ENCODE measurements at places on chromosomes 7 and 10.
A peak's percentile ranks its signal among the peaks of the same experiment; 100 is the strongest.

DNA sequence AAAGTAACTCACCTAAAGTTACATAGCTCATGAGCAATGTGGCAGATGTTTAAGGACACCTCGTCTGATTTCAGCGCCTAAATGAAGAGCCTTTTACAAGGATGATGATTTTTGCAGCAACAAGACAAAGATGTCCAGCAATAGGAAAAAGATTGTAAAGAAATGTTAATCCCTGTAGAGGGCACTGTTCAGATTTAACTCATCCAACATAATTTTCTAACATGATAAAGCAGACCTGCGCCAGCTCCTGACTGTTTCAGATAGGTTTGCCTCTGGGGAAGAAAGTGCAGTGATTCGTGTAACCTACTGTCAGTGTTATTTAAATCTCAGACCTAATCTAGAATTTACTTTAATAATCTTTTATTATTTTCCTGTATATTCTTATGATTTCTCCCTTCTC is 595.2 kb downstream of the AUTS2 start:
- H3K4me3 ChIP-seq: no peak overlapping the region
- H3K27ac ChIP-seq: no peak overlapping the region
- DNase-seq: no peak
- H3K36me3 ChIP-seq: no peaks in the 10 kb centered on the region
- H3K27me3 ChIP-seq: no peaks in the 10 kb centered on the region

DNA sequence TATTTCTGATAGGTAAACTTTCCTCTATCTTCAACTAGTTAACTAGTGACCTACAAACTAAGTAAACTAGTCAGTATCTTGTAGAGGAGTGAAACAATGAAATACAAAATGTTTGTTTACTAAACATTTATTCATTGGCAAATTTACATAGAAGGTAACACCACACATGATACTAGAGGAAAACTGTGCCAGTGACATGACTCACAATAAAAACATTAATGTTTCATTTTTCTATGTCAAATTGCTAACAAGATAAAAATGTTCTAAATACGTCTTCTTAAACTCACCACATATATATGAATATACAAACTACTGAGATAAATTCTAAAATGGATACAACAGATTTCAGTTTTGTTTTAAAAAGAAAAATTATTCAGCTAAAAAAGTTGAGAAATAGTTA is 471.3 kb downstream of the PARD3 start:
- DNase-seq: no peak
- H3K4me1 ChIP-seq: no peaks in the 10 kb centered on the region
- H3K4me3 ChIP-seq: no peak overlapping the region
- H3K27ac ChIP-seq: no peak overlapping the region

- H3K4me3 ChIP-seq: no peak overlapping the region
- H3K4me1 ChIP-seq: no peaks in the 10 kb centered on the region
- no peaks in the 10 kb centered on the region for H3K27me3 ChIP-seq
- H3K36me3 ChIP-seq: no peaks in the 10 kb centered on the region
These were observed 51.9 kb downstream of the GNAT3 start for GRCh38 chr7:80459776-80460510.

DNA sequence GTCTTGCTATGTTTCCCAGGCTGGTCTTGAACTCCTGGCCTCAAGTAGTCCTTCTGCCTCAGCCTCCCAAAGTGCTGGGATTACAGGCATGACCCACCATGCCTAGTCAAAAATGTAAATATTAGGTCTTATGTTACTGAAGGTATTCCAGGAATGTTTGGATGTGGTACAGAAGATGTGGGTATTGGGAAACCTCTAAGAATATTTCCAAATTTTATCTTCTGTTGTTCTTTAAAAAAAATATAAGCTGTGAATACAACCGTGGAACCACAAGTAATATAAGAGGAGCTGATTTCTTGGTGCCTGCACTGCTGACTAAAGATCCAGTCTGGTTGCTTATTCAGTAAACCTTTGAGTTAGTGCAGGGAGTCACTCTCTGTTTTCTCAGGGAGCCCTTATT is 178.3 kb downstream of the AUTS2 start:
- no peak overlapping the region for H3K27ac ChIP-seq
- H3K27me3 ChIP-seq: no peaks in the 10 kb centered on the region
- no peak for DNase-seq
- H3K4me1 ChIP-seq: no peaks in the 10 kb centered on the region

- H3K27me3 ChIP-seq: no peaks in the 10 kb centered on the region
- H3K4me3 ChIP-seq: peak overlapping the region; percentile 69
- H3K36me3 ChIP-seq: no peaks in the 10 kb centered on the region
- peak; percentile 82 for DNase-seq
- peak overlapping the region; percentile 33 for H3K27ac ChIP-seq
These were observed 32.8 kb upstream of the SFTPD start for GRCh38 chr10:79981450-79982361.

GRCh38 chr7:18087026-18087686 is 59.5 kb upstream of the PRPS1L1 start:
- H3K4me1 ChIP-seq: peaks cover 7% of the 10 kb centered on the region
- H3K27me3 ChIP-seq: no peaks in the 10 kb centered on the region
- H3K27ac ChIP-seq: no peak overlapping the region
- DNase-seq: no peak
- H3K4me3 ChIP-seq: peak overlapping the region; percentile 52

DNA sequence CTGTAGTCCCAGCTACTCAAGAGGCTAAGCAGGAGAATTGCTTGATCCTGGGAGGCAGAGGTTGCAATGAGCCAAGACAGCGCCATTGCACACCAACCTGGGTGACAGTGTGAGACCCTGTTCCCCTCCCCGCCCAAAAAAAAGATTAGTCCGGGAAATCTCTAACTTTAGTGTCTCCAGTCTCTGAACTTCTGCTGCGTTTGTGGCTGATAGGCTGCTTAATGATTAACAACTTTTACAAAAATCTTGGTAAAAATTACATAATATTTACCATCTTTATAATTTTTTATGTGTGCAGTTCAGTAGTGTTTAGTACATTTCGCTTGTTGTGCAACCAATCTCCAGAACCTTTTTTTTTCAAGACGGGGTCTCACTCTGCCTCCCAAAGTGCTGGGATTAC is 9.7 kb upstream of the PLAU start:
- no peaks in the 10 kb centered on the region for H3K4me1 ChIP-seq
- no peak for DNase-seq
- H3K27me3 ChIP-seq: no peaks in the 10 kb centered on the region
- H3K4me3 ChIP-seq: no peak overlapping the region
- H3K36me3 ChIP-seq: no peaks in the 10 kb centered on the region

- no peak overlapping the region for H3K4me3 ChIP-seq
- DNase-seq: no peak
- H3K4me1 ChIP-seq: no peaks in the 10 kb centered on the region
- H3K36me3 ChIP-seq: peaks cover 2% of the 10 kb centered on the region
These were observed 17.2 kb downstream of the STX1A start for GRCh38 chr7:73702226-73702625.

DNA sequence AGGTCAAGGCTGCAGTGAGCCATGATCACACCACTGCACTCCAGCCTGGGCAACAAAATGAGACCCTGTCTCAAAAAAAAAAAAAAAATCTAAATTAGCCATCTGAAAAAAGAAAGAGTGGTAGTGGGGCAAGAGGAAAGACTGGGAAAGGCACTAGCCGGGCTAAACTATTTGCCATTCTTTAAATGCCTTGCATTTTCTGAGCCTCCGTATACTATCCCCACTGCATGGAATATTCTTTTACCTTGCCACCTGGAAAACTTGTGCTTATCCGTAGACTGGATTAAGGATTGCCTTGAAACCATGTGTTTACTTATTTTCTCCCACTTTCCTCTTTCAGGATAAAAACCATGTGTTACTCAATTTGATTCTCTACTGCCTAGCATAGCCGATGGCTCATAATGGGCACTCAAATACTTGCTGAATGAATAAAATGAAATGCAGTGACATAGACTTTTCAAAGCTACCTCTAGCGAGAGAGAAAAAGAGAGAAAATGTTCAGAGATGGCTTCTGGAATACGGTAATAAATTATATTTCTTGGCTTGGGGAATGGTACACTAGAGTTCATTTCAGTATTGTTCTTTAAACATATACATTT is 30.6 kb downstream of the HYCC1 start:
- no peak for DNase-seq
- H3K4me1 ChIP-seq: no peaks in the 10 kb centered on the region
- H3K27me3 ChIP-seq: no peaks in the 10 kb centered on the region
- H3K4me3 ChIP-seq: no peak overlapping the region
- H3K27ac ChIP-seq: no peak overlapping the region

GRCh38 chr10:23412223-23412622 is 26.7 kb upstream of the OTUD1 start:
- H3K4me3 ChIP-seq: no peak overlapping the region
- no peaks in the 10 kb centered on the region for H3K4me1 ChIP-seq
- no peaks in the 10 kb centered on the region for H3K27me3 ChIP-seq

- no peaks in the 10 kb centered on the region for H3K36me3 ChIP-seq
- DNase-seq: no peak
- H3K27ac ChIP-seq: no peak overlapping the region
- no peaks in the 10 kb centered on the region for H3K4me1 ChIP-seq
- H3K27me3 ChIP-seq: no peaks in the 10 kb centered on the region
These were observed 495.1 kb upstream of the POT1 start for GRCh38 chr7:125424721-125425120.

- peaks cover 5% of the 10 kb centered on the region for H3K4me1 ChIP-seq
- no peaks in the 10 kb centered on the region for H3K36me3 ChIP-seq
- peak overlapping the region; percentile 76 for H3K27ac ChIP-seq
- peak overlapping the region; percentile 82 for H3K4me3 ChIP-seq
- peak; percentile 77 for DNase-seq
These were observed 537 bp downstream of the FOXK1 start for GRCh38 chr7:4682621-4683042.

DNA sequence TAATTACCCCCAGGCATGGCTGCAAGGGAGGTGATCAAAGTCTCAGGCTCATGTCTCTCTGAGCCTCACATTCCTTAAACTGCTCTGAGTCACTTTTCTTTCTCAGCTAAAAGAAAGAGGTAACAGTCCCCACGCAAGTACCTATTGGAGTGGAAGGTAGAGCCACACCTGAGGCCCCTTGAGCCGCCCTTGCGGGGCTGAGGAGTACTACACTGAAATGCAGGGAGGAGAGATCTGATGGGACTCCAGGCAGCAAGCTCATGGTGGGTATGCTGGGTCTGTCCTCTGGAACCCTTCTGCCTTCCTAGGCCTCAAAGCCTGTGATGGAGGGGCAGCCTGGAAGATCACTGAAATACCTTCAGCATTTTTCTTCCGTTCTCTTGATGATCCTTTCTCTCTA is 960.0 kb downstream of the DNAJB9 start:
- H3K4me1 ChIP-seq: no peaks in the 10 kb centered on the region
- H3K27me3 ChIP-seq: no peaks in the 10 kb centered on the region
- DNase-seq: no peak
- no peaks in the 10 kb centered on the region for H3K36me3 ChIP-seq
- H3K4me3 ChIP-seq: no peak overlapping the region

DNA sequence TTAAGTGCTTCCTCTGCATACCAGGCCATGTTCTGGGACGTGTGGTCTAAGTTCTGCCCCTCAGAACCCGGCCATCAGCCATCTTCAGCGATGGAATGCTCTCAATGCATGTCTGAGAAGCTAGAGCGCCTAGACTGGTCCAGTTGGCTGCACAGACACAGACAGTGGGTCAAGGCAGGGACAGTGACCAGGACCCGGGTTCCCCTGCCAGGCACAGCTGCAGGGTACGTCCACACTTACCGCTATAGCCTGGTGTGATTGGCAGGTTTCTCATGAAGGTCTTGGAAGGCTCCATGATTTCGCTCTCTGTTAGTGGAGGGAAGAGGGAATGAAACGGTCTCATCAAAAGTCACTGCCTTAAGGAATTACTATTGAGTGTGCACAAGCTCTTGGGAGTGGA is 47.3 kb downstream of the PNLIPRP2 start:
- H3K36me3 ChIP-seq: no peaks in the 10 kb centered on the region
- no peak overlapping the region for H3K4me3 ChIP-seq
- no peak for DNase-seq
- H3K27ac ChIP-seq: no peak overlapping the region
- no peaks in the 10 kb centered on the region for H3K4me1 ChIP-seq

- H3K4me1 ChIP-seq: no peaks in the 10 kb centered on the region
- DNase-seq: no peak
- H3K4me3 ChIP-seq: no peak overlapping the region
- no peak overlapping the region for H3K27ac ChIP-seq
- no peaks in the 10 kb centered on the region for H3K36me3 ChIP-seq
These were observed 1039.6 kb upstream of the LRRN3 start for GRCh38 chr7:110051372-110051771.

GRCh38 chr10:80411681-80412220 is 3.4 kb downstream of the PRXL2A start:
- H3K4me3 ChIP-seq: no peak overlapping the region
- H3K4me1 ChIP-seq: peaks cover 73% of the 10 kb centered on the region
- no peaks in the 10 kb centered on the region for H3K36me3 ChIP-seq
- no peak overlapping the region for H3K27ac ChIP-seq
- DNase-seq: no peak

GRCh38 chr7:98200364-98200763 is 10.9 kb upstream of the BHLHA15 start:
- H3K4me3 ChIP-seq: no peak overlapping the region
- H3K27me3 ChIP-seq: no peaks in the 10 kb centered on the region
- DNase-seq: no peak
- no peak overlapping the region for H3K27ac ChIP-seq
- H3K36me3 ChIP-seq: peaks cover 7% of the 10 kb centered on the region

- no peaks in the 10 kb centered on the region for H3K27me3 ChIP-seq
- H3K4me1 ChIP-seq: no peaks in the 10 kb centered on the region
- peak overlapping the region; percentile 56 for H3K4me3 ChIP-seq
- H3K36me3 ChIP-seq: no peaks in the 10 kb centered on the region
These were observed 1.1 kb downstream of the EPHB6 start for GRCh38 chr7:142855756-142856564.

DNA sequence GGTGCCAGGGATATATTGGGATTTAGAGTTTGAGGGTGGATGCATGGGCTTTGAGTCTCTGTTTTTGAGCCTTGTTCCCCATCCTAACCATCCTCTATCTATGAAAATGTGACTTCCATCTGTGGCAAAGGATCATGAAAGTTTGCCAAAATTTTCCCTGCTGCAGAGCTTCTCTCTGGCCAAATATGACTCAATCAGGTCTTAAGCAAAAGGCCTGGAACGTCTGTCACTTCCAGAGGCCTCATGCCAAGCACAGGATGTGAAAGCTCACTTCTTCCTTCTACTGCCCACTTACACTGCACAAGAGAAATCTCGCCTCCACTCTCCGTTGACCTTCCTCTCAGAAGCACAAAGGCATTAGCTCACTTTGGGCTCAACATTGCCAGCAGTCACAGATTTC is 696.9 kb upstream of the NRP1 start:
- no peaks in the 10 kb centered on the region for H3K4me1 ChIP-seq
- H3K36me3 ChIP-seq: no peaks in the 10 kb centered on the region
- no peak for DNase-seq

- H3K36me3 ChIP-seq: no peaks in the 10 kb centered on the region
- H3K4me1 ChIP-seq: no peaks in the 10 kb centered on the region
These were observed 144.1 kb upstream of the NRG3 start for GRCh38 chr10:81730891-81731290.

GRCh38 chr7:112199035-112199655 is 7.1 kb downstream of the DOCK4 start:
- no peaks in the 10 kb centered on the region for H3K27me3 ChIP-seq
- H3K36me3 ChIP-seq: no peaks in the 10 kb centered on the region
- H3K4me3 ChIP-seq: no peak overlapping the region

GRCh38 chr7:18414885-18415284 is 80.7 kb upstream of the HDAC9 start:
- no peak overlapping the region for H3K4me3 ChIP-seq
- no peaks in the 10 kb centered on the region for H3K27me3 ChIP-seq
- H3K36me3 ChIP-seq: no peaks in the 10 kb centered on the region
- no peak for DNase-seq
- H3K27ac ChIP-seq: no peak overlapping the region

Measured in right lobe of liver (tissue), 6 donors.